RWPE2 (cell line): ENCODE measurements at places on chromosomes 11 and 22.

- no peak for DNase-seq
Measured at GRCh38 chr11:46492532-46492931, 101.0 kb upstream of the CHRM4 start.

DNA sequence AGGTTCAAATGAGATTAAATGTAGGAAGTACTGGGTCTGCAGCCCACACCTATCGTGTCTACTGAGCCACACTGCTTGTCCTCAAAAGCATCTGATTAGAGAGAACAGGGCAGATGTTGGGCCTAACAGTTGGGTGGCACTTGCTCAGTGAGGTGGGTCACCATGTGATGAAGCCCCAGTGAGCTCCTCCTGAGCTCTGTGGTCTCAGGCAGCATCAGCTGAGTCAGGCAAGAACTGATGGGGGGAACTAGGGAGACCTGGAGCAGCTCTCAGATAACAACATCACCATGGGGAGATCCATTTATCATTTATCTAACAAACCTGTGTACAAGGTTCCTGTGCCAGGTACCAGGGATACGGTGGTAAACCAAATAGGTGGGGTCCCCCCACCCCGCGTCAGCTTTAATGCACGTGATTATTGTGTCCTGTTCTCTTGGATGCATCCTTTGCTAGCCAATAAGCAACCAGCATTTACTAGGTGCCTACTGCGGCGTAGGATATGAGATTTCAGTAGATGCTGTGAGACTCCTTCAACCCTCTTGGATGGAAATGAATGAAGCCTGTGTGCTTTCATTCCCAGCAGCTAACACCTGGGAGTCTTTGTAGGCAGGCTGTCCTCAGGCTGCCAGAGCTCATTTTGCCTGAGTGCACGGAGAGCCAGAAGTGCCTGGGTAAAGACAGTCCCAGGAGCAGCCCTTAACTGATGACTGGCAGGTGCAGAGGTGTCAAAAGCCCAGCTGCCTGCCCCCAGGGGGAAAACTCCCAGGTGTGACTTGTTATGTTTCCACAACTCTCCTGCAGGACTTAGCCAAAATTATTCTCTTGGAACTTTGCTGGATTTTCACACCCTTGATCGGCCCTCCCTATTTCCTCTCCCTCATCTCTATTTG is 73.6 kb upstream of the NARS2 start:
- no peak for DNase-seq

DNA sequence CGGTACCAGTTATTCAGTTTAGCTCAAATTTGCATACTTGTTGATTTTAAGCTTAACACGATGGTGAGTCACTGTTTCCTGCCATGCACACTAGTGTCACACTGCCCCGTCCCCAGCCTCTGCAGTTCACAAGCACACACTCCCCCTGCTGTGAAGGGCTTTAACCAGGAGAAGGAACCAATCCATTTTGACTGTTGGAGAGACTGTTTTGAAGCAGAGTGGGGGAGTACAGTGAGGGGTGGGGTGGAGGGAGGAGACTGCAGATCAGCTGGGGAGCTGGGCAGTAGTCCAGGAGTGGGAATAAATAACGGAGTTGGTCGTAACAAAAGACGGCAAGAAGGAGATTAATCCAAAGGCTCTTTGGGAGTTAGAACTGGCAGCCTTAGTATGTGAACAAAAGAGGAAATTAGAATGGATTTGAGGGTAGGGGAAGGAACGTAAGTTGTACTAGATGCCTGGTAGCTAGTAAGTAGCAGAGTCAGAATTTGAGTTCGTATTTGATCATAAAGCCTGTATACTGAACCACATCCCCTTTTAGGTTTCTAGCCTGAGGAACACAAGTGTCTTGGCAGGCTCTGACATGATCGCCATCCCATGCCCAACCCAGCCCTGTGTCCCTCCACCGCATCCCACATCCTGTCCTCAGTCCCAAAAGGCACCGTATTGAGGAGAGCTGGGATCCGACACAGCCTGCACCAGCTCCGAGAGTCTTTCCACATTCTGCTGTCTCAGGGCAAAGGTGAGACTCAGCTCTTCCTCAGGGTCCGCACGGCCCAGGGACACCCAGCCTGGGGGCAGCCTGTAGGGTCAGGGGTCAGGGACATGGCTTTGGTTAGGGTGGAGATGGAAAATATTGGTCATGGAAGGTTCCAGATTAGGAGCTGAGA is 862 bp downstream of the TPP1 start:
- peak; percentile 21 for DNase-seq

DNA sequence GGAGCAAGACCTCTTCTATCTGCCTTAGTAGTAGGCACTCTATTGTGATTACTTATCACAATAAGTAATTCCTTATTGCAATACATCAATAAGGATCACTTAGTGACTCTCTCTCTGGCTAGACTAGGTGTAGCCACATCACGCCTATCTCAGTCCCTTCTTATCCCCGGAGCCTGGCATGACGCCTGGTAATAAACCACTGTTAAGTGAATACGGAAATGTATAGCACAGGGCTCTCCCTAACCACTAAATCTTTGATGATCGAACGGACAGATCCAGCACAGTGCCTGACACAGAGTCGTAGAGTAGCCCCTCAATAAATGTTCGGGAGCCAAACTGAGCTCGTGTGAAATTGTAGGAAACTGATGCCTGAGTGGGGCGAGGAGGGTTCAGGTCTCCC is 143.3 kb downstream of the FBXO7 start:
- no peak for DNase-seq

- DNase-seq: no peak
Measured at GRCh38 chr11:108562746-108563581, 30.6 kb downstream of the EXPH5 start.

DNA sequence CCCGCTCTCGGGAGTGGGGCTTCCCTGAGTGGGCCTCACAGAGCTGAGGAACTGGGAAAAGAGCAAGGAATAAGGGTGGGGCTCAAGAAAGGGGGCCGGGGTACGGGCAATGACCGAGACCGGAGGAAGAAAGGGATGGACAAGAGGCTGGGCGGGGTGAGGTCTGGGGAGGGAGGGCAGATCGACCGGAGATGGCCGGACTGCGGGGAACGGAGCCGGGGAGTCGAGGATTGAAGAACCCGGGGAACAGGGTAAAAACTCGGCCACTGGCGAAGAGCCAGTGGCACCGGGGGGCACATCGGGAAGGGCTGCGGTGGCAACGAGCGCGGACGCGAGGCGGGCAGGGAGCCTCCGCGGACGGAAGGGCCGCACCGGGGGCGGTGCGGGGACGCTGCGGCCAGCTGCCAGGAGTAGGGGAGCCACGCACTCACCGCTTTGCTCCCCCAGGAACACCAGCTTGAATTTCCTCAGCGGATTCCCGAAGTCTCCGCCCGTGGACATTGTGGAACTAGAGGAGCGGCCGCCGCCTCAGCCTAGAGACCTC is 667 bp downstream of the RAB6A start:
- no peak for DNase-seq

GRCh38 chr22:46977656-46978343 is 215.3 kb downstream of the TBC1D22A start:
- DNase-seq: no peak

GRCh38 chr11:57874981-57875380 is 113.4 kb downstream of the CTNND1 start:
- no peak for DNase-seq

DNA sequence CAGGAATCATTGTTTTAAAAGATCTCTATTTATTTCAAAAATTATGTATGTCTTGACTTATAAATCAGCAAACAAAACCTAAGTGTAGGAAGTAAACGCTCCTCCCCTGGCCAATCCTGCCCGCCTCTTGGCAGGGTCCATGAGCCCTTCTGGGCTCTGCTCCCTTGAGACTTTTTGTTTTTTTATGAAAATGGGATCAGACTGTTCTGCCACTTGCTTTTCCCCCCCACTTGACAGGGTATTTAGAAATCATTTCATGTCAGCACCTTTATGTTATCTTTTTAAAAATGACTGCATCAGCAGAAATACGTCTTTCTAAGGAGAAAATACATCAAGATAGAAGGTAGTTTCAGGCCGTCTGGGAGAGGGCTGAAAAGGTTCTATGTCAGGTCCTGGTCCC is 35.6 kb downstream of the FBLN1 start:
- no peak for DNase-seq

- no peak for DNase-seq
Measured at GRCh38 chr11:94799726-94800125, 31.6 kb downstream of the AMOTL1 start.

GRCh38 chr11:19163617-19164016 is 38.2 kb downstream of the CSRP3 start:
- no peak for DNase-seq

DNA sequence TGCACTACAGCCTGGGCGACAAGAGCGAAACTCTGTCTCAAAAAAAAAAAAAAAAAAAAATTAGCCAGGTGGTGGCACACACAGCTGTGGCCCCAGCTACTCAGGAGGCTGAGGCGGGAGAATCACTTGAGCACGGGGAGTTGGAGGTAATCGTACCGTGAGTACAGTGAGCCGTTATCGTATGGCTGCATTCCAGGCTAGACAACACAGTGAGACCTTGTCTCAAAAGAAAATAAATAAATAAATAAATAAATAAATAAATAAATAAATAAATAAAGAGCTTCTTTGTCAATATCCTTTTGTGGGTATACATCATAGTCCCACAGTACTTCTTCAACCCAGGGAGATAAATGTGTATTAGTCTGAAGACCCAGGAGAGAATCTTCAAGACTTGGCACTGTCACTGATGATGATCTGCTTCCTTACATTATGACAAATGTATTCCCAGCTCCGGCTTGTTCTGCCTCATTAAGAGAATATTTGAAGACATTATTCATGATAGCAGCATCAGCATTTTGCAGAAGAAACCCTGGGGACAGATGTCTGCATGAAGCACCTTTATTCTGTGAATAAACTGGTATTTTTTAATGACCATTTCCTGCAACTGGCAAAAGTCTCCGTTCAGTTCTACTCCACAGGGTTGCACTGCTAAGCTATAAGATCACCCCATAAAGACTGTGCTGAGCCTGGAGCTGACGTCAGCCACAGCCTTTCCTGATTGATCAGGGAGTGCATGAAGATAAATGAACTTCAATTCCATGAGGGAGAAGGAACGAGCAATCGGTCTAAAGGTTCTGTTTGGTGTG is 1.6 kb upstream of the ACY3 start:
- DNase-seq: no peak

GRCh38 chr11:61082062-61082870 is 20.0 kb upstream of the CD5 start:
- no peak for DNase-seq

- no peak for DNase-seq
Measured at GRCh38 chr11:83156996-83157593, at the start of gene PCF11. Gene PCF11, plus strand, starts transcription at chr11:83157131. Its CDS starts 309 bp downstream, at chr11:83157440.

DNA sequence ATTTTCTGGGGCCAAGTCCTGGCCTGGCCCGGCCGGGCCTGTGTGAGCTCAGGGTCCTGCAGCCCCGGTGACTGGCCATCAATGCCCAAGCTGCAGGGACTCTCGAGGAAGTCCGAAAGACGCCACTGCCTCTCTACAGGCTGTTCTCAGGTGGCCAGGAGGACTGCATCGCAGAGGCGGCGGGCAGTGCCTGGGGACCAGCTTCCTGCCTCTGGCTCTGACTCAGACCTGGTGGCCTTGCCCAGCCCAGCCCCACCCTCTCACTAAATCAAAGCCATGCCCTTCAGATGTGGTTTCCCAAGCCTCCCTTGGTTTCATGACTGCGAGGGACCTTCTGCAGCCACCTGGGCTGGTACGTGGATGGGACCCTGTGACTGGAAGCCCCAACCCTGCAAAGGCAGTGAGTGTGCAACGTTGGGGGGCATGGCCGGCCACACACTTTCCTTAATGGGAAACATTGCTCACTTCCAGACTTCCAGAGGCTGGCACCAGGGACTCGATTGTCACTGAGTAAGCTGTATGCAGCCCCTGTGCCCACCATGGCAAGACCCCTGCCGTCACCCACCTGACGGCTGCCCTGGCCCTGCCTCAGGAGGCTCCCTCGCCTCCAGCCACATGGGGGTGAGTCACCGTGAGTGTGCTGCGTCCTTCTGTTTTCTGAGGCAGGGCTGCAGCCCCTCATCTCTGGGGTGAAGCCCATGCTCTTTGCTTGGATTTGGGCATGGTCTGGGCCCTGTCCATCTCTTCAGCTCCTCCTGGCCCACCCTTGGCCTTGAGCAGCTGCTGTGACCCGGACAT is 6.0 kb upstream of the FGF3 start:
- no peak for DNase-seq

DNA sequence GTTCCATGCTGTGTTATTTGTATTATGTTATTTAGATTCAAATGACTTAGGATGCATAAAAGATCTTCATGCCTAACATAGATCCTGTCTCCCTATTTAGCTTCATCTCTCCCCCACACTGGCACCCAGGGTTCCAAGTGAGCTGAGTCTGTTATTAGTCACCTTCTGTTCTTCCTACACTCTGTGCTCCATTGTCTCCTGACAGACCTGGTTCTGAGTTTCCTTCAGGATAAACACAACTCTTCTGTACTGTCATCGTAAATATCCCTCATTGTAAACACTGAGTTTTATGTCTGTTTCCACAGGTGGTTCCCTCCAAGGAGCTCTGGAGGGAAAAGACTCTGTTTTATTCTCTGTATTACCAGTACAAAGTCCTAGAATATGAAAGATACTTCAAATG is 8.7 kb downstream of the MMP26 start:
- no peak for DNase-seq

DNA sequence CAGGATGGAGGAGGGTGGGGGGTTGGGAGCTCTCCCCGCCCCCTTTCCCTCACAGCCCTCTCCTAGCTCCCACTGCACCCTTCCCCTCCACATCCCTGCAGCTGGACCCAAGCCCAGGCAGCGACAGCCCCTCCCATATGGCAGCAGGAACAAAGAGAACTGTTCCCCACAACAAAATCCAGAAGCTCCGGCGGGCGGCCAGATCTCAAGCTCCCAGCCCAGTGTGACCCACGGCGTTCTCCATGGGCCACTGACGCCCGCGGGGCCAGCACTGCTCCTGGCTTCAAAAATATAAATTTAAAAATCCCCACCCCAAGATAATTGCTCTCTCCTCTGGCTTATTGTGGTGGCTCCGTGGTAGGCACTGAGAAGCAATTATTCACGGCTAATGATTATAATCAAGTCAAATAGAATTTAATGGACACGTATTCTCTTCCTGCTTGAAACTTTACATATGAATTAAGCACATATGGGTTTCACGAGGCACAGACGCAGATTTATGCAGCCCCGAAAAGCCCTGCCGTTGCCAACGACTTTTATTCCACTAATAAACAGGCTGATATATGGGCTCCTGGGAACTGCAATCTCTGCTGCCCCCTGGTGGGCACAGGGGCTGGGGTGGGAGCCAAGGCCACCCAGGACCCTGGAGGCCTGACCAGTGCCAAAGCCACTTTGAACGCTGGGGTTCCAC is 17.5 kb downstream of the MACROD1 start:
- peak; percentile 56 for DNase-seq

GRCh38 chr22:32249231-32249630 is 5.9 kb downstream of the SLC5A4 start:
- DNase-seq: no peak

- no peak for DNase-seq
Measured at GRCh38 chr11:24198481-24198880, 298.4 kb upstream of the LUZP2 start.

GRCh38 chr22:29706486-29706885 is 13.3 kb upstream of the CABP7 start:
- DNase-seq: no peak

GRCh38 chr11:65357856-65358356 is 3.4 kb downstream of the TIGD3 start:
- no peak for DNase-seq
